Stimulated activated CD8-positive, alpha-beta memory T cell treated with anti-CD3 and anti-CD28 coated beads, Interleukin-2, amount 100 ng/mL, for 1 hour (primary cell): ENCODE measurements at places on chromosomes 3 and 15.

GRCh38 chr3:123536153-123536895 lies 48.5 kb downstream of the HACD2 start:
- no peak for DNase-seq

DNA sequence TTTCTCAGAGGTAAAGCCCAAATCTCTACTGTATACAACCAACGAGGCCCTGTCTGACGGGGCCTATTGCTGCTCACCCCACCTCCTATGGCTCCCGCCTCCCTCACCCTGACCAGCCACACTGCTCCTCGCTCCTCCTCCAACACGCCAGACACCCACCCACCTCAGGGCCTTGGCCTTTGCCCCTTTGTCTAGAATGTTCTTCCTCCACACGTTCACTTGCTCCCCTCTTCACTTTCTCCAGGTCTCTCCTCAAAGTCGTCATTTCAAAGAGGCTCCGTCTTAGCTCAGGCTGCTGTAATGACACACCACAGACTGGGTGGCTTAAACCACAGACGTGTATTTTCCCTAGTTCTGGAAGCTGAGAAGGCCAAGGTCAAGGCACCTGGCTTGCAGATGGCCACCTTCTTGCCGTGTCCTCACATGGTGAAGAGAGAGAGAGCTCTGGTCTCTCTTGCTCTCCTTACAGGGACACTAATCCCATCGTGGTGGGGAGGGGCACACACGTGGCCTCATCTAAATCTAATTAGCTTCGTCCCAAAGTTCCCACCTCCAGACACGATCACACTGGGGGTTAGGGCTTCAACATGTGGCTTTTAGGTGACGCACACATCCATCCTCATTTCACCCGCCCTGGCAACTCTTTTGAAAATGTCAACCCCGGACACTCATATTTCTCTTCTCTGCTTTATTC lies 98.2 kb downstream of the TLE3 start:
- DNase-seq = no peak

DNA sequence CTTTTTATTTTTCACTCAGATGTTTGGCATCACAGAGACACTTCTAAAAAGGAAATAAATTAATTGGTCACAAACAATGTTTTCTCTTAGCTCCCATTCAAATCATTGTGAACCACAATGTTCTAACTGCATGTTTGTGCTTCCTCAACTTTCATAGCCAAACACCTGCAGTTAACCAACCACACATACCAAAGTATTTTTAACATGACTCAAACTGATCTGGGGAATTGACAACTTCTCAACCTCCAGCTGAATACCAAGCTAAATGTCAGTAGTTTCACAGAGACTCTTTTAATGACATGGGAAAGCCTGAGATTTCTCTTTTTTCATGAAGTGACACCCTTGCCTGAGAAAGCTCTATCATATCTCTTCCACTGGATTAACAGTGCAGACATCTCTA lies 217.9 kb upstream of the MME start:
- no peak for DNase-seq

- no peak for DNase-seq
Observed at GRCh38 chr15:38768970-38769369, 204.4 kb upstream of the RASGRP1 start.

DNA sequence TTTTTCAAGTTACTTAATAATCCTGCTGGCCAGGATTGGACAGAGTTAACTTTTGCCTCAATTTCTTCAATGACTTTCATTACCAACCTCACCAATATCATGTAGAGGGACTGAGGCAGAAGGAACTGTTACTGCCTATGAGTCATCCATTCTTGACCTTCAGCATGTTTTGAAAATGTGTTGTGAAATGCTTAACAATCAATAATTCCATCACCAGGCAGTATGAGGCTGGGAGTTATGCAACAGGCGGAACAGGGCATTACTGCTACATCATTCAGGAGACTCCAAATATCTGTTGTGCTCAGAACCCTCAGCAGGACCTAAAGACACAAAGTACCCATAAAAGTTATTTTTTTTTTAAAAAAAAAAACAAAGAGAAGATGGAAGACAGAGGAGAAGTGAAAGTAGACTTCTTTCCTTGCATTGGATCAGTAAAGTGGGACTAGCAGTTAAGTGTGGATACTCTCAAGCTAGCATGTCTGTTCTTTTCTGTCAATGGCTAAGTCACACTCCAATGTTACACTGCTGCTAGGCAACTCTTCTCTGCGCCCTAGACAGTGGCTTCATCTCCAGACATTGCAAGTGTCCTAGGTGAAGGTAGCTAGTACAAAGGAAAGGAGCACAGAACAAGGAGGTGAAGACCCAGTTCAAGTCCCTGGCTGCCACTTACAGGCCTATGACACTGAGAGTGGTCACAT lies 184.9 kb upstream of the LPP start:
- no peak for DNase-seq

DNA sequence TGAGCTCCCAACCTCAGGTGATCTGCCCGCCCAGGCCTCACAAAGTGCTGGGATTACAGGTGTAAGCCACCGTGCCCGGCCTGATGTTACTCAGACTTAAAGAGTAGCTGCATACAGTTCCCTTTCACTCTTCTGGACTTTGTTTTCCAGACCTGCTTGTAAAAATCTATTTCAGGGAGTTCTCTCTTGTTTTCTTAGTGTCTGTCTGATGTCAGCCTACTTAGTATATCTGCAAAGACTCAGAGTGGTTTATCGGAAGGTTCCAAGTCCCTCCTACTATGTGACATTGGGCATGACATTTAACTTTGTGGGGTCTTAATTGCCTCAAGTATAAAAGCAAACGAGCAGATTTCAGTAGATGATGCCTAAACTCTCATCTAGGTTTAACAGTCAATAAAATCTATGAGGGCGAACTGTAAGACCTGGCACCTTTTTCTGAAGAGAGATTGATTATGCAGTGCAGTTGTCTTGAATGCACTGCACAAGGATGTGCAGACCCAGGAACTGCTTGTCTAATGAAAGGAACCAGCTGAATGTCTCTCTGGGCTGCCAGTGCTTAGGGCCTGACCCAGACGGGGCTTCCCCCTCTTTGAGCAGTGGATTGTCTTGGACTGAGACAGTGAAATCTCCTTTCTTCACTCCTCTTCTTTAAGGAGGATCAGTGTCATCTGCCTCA lies 301.4 kb downstream of the PTPRG start:
- no peak for DNase-seq
